ENCODE measurements at places on chromosomes 3 and 15. TPM values are rescaled to one million over a fixed set of nuclear protein-coding genes. Genes with fewer than 3 reads are reported as not detected.

The EIF4E3 gene
- not detected for total RNA-seq

GRCh38 chr3:114299941-114300624, 6.3 kb downstream of the TIGIT start:
- DNase-seq = no peak

- no peak for DNase-seq
Observed at GRCh38 chr3:58596834-58597518, 19.8 kb upstream of the FAM107A start.

GRCh38 chr3:102619361-102619760, 184.5 kb downstream of the ZPLD1 start:
- no peak for DNase-seq

GRCh38 chr3:180612364-180612763, 10.4 kb downstream of the TTC14 start:
- DNase-seq = no peak

DNA sequence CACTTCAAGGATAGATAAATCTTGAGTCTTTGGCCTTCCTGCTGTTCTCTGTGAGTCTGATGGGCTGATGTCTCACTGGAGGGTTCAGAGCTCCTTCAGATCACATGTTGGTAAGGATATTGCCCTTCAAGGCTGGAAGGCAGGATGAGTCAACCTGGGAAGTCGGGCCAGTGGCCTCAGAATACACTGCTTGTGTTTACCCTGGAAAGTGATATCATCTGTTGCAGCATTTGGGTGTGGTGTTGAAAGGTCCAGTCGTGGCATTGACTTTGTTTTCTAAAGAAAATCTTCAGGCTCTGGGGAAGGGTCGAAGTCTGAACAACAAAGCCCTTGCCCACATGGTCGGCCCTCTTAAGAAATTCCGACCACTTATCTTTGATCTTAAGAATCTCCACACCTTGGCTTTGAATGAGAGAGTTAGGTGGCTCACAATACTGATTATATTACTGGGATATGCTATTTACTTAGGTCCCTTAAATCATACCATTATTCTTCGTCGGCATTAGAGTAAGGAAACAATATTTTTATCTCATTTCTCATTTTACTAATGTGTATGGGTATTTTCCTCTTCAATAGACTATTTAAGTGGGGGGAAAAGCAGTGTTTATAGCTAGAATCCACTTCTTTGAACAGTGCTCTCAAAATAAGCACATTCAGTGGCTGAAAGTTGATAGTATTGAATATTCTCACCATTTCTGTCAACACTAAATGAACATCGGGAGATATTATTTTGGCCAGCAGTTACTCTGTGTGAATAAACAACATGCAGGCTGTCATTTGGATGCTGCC, 303.9 kb upstream of the RASGRP1 start:
- no peak for DNase-seq

GRCh38 chr3:178483704-178484103, 52.5 kb upstream of the KCNMB2 start:
- DNase-seq = no peak

The WDR93 gene
- 0.64 TPM for total RNA-seq

DNA sequence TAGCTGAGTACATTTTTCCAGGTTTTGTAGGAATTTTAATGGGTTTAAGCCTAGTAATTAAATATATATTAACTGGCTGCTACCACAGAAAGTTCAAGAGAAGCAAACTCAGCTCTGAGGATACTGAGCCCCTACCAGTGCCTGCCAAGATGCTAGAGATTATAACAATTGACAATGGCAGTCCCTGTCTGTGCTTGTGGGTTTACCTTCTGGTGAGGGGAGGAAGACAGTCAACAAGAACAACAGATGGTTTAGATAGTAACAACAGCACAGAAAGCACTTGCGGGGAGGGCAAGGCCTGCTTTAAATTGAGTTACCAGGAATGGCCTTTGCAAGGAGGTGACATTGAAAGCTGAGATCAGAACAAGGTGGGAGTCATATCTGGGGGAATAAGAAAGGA, 56.6 kb upstream of the ARHGEF3 start:
- no peak for DNase-seq

The CHRFAM7A gene
- 0.74 TPM for total RNA-seq

DNA sequence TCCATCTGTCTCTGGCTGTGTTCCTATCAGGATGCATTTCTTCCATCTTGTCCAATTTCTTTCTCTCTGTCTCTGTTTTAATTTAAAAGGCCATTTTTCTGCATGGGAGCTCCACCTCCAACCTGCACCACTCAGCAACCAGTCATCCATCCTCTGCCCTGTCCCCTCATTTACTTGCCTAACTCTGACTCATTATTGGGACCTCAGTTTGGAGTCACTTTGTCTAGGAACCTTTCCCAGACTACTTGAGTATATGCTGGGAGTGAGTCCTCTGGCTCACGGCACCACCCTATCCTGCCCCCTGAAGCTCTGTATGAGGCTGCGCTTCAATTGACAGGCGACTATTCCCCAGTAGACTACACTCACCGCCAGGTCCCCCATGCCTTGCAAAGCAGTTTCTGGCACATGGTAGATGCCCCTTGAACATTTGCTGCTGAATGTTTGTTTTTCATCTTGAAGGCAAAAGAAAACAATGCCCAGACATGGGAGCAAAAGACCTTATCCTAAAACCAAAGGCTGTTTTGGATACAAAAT, 513.3 kb upstream of the CFAP20DC start:
- no peak for DNase-seq

- DNase-seq = no peak
Observed at GRCh38 chr3:37145611-37146010, 28.8 kb downstream of the LRRFIP2 start.

The LIPC gene
- not detected for total RNA-seq

The CMTM6 gene
- 78.1 TPM for total RNA-seq

GRCh38 chr15:70060993-70061305, 36.8 kb downstream of the TLE3 start:
- no peak for DNase-seq

DNA sequence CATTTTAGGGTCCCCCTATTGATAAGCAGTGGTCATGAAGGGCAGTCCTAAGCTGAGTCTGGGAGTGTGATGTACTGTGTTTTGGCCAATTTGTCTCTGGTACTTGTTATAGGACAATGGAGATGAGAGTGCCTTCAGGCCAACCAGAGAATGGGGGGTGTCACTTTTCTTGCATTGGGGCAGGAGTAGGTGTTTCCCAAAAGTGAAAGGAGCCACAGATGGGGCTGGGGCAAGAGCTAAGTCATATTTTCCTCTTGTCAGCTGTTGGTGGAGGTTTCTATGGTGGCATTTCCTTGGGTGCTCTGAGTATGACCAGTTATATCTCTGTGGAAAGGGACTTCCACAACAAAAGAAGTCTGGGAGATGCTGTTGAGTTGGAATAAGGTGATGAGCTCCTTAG, 24.7 kb upstream of the BSN start:
- DNase-seq = no peak

GRCh38 chr3:149898771-149899170, 71.9 kb downstream of the PFN2 start:
- DNase-seq = no peak

GRCh38 chr3:51657234-51657633, 13.8 kb upstream of the TEX264 start:
- DNase-seq = no peak

- no peak for DNase-seq
Observed at GRCh38 chr3:150497956-150498355, 48.3 kb downstream of the SERP1 start.

- DNase-seq = peak; percentile 87
Observed at GRCh38 chr15:89356634-89357298, 22.1 kb upstream of the POLG start.

DNA sequence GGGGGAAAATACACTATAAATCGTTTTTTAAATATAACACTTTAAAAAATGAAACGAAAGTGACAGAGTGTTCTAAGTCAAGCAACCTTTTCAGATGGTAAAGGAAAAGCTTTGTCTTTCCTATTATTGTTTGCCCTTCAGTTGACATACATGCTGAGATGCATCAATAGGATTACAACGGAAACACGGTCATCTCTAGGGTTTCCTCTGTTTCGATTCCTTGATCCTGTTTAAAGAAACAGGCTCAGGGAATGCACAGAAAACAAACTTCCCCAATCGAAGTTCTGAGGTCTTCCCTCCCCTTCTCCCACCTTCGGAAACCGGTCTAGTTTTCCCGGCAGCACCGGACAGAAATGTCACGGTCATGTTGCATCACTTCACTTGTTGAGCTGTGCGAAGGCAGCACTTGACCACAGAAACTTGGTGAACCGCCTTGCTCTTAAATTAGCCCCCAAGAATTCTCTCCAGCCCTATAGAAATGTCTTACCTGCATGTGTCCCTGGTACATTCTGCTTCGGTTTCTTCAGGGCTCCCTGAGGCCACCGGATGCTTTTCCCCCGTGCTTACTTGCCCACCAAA, 556 bp downstream of the PEX5L start:
- no peak for DNase-seq

- DNase-seq = no peak
Observed at GRCh38 chr15:30923429-30923828, 19.7 kb downstream of the FAN1 start.

The ATP8B4 gene
- not detected for total RNA-seq

The DNAH12 gene
- total RNA-seq = not detected

The SERINC4 gene
- total RNA-seq = not detected

- DNase-seq = no peak
Observed at GRCh38 chr15:57607570-57608000, 15.9 kb downstream of the MYZAP start.

- no peak for DNase-seq
Observed at GRCh38 chr15:41061667-41062066, 54.4 kb downstream of the INO80 start.

Data from G401 (cell line).